ENCODE measurements at places on chromosomes 7 and 10.

DNA sequence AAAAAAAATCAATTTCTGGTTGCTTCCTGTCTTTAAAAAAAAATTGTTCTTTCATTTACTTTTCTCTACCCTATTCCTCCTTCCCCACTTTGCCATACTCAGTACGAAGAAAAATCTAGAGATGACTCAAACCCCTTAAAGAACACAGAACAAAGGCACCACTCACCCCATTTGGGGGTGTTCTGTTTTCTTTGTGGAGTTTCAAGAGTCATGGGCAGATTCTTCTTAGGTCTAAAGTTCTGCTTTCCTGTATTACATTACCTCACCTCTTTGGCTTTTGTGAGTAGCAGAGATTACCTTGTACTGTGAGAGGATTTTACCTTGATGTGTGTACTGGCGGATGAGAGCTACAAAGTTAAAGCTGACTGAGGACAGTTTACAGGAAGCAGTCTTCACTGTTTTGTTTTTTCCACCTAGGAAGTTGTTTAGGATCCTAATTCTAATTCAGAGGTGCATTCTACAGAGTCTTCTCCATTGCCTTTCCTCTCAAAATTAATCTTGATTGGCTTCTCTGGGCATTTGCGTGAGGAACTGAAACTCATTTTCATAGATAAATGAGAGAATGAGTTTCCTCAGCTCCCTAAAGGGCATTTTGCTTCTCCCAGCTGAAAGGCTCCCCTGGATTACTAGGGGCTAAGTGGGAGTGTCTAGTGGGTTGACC lies 20.7 kb downstream of the AVL9 start:
- DNase-seq = no peak

GRCh38 chr7:155692317-155692716 lies 47.9 kb downstream of the RBM33 start:
- DNase-seq = no peak

DNA sequence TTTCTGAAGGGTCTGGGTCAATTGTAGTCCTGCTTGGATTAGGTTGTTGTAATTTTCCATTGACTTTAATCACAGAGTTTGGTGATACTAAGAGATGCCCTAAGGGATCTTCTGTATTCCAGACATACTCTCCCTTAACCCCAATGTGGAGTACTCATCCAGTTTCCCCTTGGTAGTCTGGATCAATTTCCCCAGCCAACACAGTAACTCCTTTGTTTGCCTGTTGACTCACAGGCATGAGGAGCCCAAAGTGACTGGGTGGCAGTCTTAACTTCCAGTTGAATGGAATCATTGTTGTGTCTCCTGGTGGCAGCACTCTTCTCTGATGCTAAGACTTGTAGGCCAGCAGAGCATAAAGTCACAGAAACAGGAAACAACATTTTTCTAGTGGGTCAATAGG lies 41.5 kb upstream of the PIK3CG start:
- DNase-seq = no peak

DNA sequence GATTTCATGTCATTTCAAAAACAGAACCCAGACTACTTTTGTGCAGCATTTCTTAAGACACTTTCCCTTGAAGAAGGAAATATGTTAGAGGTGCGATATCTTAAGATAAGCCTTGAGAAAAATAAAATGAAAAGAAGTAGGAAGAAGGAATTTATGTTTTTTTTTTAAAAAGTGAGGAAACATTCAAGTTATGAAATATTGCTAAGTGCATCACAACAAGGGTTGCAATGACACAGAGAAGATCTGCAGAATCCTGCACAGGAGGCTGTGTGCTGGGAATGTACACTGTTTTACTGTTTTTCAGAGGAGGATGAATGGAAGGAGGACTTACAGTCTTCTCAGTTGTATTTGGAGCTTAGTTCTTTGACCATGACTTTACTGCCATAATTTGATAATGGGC lies 79.8 kb upstream of the NME8 start:
- no peak for DNase-seq

DNA sequence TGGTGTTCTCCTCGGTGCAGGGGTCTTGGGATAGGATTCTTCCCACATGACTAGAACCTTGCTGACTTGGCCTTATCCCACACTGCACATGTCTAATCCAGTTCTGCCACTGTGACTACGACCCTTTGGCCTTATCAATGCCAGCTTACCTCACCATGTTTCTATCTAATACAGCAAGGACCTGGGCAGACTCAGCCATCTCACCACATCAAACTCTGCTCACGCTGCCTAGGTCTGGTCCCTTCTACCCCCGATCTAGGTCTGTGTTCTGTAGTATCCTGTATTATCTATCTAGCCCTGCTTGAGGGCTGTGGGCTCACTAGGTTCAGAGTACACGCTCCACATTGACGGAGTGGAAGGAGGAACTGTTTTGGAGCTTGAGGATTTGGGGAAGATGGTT lies 282.4 kb downstream of the HPSE2 start:
- no peak for DNase-seq

GRCh38 chr10:17215782-17216122 lies 12.3 kb upstream of the VIM start:
- no peak for DNase-seq

Measured in esophagus squamous epithelium (tissue), 5 donors.